ENCODE measurements at places on chromosomes 6 and 20. TPM values are rescaled to one million over a fixed set of nuclear protein-coding genes. Genes with fewer than 3 reads are reported as not detected.

DNA sequence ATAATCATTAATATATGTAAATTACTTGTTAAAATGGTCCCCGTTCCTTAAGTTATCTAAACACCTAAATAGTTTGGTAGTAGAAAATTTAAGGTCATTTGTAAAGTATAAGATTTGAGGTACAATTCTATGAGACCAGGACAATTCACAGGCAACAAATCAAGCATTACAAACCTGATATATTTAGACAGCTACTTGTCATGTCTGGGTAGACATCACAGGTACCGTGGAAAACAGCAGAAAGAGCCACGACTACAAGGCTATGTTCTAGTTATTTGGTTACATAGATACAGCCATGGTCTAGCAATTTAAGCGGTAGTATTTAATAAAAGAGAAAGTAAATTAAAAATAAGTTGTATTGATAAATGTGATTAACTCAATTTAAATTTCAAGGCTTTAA, 393.1 kb upstream of the ID4 start:
- no peaks in the 10 kb centered on the region for H3K36me3 ChIP-seq
- no peak overlapping the region for H3K27ac ChIP-seq
- DNase-seq: no peak
- no peaks in the 10 kb centered on the region for H3K27me3 ChIP-seq

GRCh38 chr6:28585335-28585734, 59.7 kb downstream of the GPX5 start:
- DNase-seq: no peak
- peaks cover 39% of the 10 kb centered on the region for H3K4me1 ChIP-seq
- peaks cover 2% of the 10 kb centered on the region for H3K27me3 ChIP-seq

DNA sequence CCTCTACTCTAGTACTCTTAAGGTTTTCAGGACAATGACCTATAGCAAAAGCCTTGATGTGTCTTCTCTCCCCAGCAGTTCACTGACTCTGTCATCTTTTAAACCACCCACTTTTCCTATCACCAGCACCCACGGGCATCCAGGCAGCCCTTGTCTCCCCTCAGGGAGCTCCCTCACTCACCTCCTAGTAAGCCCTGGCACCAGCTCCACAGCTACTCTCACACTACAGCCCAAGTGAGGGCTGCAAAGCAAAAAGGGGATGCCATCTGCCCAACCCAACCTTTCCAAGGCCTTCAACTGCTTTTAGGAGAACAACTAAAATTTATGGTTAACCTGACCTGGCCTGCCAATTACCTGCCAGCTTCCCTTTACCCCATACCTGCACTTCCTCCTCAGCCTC, 26.0 kb downstream of the GCLC start:
- H3K27ac ChIP-seq: no peak overlapping the region
- H3K27me3 ChIP-seq: no peaks in the 10 kb centered on the region
- DNase-seq: no peak
- H3K4me3 ChIP-seq: no peak overlapping the region
- H3K4me1 ChIP-seq: no peaks in the 10 kb centered on the region
- no peaks in the 10 kb centered on the region for H3K36me3 ChIP-seq

- H3K36me3 ChIP-seq: no peaks in the 10 kb centered on the region
- no peak overlapping the region for H3K27ac ChIP-seq
- no peaks in the 10 kb centered on the region for H3K27me3 ChIP-seq
- peaks cover 5% of the 10 kb centered on the region for H3K4me1 ChIP-seq
- H3K4me3 ChIP-seq: no peak overlapping the region
Measured at GRCh38 chr20:8870652-8871051, 198.2 kb upstream of the PLCB4 start.

DNA sequence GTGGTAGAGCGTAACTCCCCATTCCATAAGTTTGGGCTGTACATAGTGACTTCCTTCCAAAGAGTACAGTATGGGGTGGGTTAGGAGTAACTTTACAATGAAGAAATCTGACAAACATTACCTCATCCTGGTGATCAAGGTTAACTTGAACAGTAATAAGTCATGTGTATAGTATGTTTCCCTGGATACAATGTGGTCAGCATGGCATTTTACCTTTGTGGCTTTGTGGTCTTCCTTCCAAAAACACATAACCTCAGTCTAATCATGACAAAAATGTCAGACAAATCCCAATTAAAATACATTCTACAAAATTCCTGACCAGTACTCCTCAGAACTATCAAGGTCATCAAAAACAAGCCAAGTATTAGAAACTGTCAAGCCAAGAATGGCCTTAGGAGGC, 225.1 kb downstream of the UBE3D start:
- no peak for DNase-seq
- H3K27ac ChIP-seq: no peak overlapping the region
- H3K36me3 ChIP-seq: no peaks in the 10 kb centered on the region
- H3K4me1 ChIP-seq: no peaks in the 10 kb centered on the region

DNA sequence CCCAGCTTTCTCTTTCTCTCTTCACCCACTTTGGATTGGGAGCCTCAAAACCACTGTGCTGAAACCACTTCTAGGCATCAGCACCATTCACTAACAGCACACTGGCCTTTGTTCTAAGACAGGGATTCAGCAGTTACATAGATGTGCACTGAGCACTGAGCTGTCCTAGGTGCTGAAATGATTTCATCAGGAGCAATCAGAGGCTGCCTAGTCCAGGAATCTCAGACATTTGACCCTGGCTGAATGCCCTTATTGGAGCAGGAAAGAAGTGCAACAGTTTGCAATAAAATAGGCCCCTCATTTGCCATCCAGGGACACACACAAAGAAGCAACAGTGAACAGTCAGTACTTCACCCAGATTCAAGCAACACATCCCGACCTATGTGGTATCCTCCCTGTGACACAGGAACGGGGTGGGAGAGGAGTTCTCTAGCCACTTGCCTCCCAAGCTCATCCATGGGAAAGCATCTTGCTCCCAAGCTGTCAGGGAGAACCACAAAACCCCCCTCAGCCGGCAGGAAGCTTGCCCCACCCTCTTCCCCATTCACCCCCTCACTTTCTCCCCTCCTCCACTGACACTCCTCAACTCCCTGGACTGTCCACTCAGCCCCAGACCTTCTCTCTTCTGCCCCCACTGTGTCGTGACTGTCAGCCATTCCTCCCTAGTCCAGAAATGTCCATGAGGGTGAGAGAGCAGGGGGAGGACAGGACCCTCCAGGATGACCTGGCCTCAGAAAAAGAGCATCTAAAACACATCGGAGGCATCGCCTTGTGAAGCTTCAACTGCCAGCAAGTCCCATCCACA, 304.4 kb downstream of the PREX1 start:
- no peaks in the 10 kb centered on the region for H3K27me3 ChIP-seq
- peaks cover 5% of the 10 kb centered on the region for H3K4me1 ChIP-seq
- H3K36me3 ChIP-seq: no peaks in the 10 kb centered on the region
- H3K27ac ChIP-seq: no peak overlapping the region

GRCh38 chr6:145506565-145506964, 228.8 kb downstream of the EPM2A start:
- H3K27ac ChIP-seq: no peak overlapping the region
- no peaks in the 10 kb centered on the region for H3K27me3 ChIP-seq
- no peaks in the 10 kb centered on the region for H3K4me1 ChIP-seq
- H3K36me3 ChIP-seq: peaks cover 11% of the 10 kb centered on the region

DNA sequence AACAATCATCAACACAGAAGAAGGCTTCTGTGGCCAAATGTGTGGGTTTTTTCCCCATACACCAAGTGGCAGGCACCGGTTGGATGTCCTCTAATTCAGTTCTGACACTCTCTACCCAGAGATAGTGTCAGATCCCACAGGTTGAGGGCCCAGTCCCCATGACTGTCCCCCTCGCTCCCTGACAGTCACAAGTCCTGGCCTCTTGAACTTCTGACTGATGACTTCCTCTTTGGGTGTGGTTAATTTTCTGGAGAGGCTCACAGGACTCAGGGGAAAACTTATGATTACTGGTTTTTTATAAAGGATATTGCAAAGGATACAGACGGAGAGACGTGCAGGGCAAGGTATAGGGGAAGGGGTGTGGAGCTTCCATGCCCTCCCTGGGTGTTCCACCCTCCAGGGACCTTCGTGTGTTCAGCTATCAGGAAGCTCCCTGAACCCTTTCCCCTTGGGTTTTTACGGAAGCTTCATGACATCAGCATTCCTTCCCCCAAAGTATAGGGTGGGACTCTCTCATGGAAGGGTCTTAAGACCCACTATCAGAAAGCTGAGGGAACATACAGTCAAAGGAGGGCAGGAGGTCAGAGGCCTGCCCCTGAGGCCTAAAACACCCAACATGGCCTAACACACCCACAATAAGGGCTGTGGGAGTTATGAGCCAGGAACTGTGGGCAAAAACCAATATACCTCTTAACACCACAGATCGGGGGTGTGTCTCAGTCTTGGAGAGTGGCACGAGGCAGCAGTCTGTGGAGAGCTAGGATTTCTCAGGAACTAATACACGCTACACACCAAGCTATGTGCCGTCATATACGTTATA, 33.3 kb downstream of the FARS2 start:
- no peak overlapping the region for H3K4me3 ChIP-seq
- H3K27me3 ChIP-seq: no peaks in the 10 kb centered on the region
- H3K4me1 ChIP-seq: peaks cover 7% of the 10 kb centered on the region
- H3K36me3 ChIP-seq: no peaks in the 10 kb centered on the region
- no peak for DNase-seq
- H3K27ac ChIP-seq: no peak overlapping the region

Gene C6orf58
- not detected for total RNA-seq

Gene RAET1E
- not detected for total RNA-seq

Gene PNPLA1
- not detected for total RNA-seq

Gene CALHM5
- total RNA-seq: 0.10 TPM

Gene PDYN
- not detected for total RNA-seq

Gene GGTLC1
- total RNA-seq: not detected

Gene MED23
- total RNA-seq: 38.8 TPM

Data from glutamatergic neuron (in vitro differentiated cells).